ENCODE measurements at places on chromosomes 11 and 22. TPM values are rescaled to one million over a fixed set of nuclear protein-coding genes. Genes with fewer than 3 reads are reported as not detected.

GAB4 gene
- not detected for total RNA-seq

ST13 gene
- 192 TPM for total RNA-seq

GRCh38 chr11:61699737-61700160 lies 19.6 kb downstream of the DAGLA start:
- no peak for DNase-seq

- DNase-seq = no peak
These were observed 14.7 kb downstream of the TOM1 start for GRCh38 chr22:35314161-35314942.

DNA sequence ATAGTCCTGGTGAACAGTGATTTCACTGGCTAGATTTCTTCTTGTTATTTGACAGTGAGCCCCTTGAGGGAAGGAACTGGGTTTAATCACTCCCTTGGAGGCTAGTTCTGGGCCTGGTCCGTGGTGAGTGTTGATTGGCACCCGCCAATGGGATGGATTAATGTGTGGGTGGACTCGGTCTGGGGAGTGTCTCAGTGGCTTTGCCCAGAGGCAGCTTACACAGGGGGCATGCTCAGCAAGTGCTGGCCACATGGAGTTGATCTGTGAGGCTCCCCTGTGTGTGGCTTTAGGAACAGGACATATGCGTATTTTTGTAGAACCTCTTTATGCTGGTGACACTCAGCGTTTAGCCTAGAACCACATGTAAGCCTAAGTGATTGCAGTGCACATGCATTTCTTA lies 106.9 kb downstream of the TBC1D22A start:
- no peak for DNase-seq

KCNK7 gene
- 1.6 TPM for total RNA-seq

DNA sequence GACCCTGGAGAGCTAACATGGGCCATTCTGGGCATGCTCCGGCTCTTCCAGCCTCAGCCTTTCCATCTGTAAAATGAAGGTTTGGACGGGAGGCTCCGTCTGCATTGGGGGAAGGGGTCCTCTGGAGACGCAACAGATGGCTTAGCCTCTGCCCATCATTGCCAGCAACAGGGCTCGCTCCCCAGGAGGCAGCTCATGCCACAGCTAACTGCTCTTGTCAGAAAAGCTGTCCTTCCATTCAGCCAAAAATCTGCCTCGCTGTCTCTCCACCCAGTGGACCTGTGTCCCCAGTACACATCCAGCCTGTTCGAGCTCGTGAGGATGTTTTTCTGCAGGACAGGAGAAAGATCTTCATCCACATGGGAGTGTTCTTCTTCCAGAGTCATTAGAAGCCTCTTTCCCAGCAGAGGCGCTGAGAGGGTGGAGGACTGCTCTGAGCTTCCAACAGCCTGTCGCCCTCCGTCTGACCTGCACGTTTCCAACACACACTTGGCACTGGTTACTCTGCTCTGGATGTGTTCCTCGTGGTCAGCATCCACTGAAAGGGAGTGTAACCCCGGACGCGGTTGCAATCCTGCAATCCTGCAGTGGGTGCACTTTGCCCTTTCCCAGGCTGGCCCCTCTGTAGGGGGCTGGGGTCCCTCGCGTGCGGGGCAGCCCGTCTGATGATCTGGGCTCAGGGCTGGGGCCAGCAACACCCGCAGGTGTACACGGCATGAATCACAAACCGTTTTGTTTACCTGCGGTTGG lies 1340.9 kb downstream of the TBC1D22A start:
- no peak for DNase-seq

DNA sequence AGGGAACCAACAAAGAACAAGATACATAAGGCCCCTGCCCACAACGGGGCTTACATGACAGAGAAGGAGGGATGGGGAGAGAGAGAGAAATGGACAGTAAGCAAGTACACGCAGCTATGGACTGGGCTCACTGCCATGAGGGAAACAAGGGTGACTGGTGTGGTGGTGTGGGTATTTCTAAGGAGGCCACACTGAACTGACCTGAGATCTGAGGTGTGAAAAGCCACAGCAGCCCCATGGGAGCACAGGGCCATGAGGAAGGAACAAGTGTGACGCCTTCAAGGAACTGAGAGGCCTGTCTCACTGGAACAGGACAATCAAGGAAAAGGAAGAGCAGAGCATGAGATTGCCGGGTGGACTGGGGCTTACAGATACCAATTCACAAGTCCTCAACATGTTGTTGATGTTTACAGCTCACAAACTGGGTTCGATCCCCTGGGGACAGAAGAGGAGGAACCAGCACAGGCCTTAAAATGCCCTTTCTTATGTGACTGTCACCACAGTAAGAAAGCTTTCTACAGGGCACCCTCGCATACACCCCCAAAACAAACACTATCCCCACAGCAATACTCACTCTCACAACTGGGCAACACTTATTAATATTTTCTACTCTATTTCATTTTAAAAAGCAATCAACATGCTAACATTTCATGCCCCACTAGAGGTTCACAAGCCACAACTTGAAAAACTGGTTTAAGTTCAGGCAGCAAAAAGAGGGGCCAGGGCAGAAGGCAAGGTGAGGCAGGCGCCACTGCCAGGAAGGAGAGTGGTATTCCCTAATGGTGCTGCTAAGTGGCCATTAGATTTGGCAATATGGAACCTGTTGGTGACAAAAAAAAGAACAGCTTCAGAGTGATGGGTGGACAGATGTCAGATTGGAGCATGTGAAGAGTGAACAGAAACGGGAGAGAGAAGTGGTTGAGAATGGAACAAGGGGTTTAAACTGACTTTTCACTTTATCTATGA lies 39.1 kb downstream of the TCIRG1 start:
- DNase-seq = no peak

DNA sequence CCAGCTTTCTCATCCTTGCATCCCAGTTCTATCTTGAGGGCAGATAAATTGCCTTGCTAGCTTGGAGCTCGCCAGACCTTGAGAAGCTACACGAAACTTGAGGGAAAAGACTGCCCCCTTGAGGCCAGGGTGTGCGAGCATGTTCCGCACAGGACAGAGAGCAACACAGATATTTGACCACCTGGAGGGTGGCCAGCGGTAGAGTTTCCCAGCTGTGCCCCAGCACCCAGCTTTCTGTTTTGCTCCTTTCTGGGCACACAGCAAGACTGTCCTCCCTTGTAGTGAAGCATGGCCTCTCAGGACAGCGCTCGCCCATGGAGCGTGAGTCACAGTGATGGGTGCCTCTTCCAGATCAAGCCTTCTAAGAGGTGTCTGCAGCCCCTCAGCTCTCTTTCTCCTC lies 23.5 kb downstream of the SPATA19 start:
- DNase-seq = no peak

DNA sequence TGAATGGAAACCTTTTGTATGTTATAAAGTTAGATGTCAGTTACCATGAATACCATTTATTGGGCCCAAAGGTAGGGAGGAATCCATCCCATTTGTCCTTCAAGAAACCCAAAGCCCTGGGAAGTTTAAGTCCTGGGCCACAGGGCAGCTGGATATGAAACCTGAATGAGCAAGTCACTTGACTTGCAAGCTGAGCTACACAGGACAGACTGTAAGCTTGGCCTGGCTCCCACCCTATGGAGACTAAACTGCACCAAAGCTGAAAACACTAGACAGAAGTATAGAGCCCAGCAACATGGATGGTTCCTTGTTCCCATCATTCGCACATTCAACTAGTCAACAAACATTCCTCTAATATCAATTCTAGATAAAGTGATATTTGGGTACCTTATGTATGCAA lies 71.3 kb downstream of the KCNC1 start:
- DNase-seq = no peak

- no peak for DNase-seq
These were observed 795 bp downstream of the ZBTB3 start for GRCh38 chr11:62752994-62753735.

ZNF70 gene
- 2.1 TPM for total RNA-seq

- no peak for DNase-seq
These were observed 39.9 kb upstream of the BLID start for GRCh38 chr11:122155765-122156527.

OLFML1 gene
- total RNA-seq = not detected

ANGPTL5 gene
- total RNA-seq = not detected

- DNase-seq = no peak
These were observed 352.9 kb downstream of the CTTN start for GRCh38 chr11:70751142-70751734.

DNA sequence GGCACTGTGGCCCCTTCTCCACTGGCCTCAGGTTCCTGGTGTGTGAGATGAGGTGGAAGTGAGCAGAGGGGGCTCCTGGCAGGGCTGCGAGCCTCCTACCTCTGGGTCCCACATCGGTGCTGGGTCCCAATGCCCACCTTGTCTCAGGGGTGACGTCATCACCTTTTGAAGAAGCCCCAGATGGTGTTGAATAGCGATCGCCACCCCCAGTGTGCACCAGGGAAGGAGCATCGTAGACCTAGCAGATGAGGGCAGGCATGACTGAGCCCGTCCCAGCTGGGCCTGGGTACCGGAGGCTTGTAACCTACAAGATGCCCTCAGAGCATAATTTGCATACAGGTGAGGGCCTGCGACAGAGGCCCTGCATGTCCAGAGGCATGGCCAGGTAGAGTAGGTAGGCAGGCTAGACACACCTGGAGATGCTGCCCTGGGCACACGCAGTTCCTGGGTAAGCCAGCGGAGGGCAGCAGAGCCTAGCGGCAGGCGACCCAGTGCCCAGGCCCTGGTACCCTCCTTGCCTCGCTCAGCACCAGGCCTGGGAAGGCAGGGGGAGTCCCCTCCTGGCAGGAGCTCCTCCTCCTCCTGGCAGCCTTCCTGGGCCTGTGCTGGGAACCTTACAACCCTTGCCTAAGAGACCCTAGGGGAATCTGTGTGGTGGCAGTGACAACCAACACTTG lies 52.5 kb downstream of the TPCN2 start:
- DNase-seq = peak; percentile 53

OR5M11 gene
- total RNA-seq = not detected

- DNase-seq = peak; percentile 48
These were observed 31.2 kb upstream of the TRIM29 start for GRCh38 chr11:120168960-120169681.

DNA sequence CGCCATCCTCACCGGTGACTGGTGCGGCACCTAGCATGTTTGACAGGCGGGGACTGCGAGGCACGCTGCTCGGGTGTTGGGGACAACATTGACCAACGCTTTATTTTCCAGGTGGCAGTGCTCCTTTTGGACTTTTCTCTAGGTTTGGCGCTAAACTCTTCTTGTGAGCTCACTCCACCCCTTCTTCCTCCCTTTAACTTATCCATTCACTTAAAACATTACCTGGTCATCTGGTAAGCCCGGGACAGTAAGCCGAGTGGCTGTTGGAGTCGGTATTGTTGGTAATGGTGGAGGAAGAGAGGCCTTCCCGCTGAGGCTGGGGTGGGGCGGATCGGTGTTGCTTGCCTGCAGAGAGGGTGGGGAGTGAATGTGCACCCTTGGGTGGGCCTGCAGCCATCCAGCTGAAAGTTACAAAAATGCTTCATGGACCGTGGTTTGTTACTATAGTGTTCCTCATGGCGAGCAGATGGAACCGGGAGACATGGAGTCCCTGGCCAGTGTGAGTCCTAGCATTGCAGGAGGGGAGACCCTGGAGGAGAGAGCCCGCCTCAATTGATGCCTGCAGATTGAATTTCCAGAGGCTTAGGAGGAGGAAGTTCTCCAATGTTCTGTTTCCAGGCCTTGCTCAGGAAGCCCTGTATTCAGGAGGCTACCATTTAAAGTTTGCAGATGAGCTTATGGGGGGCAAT lies 1.1 kb downstream of the NEAT1 start:
- DNase-seq = peak; percentile 29

WT1 gene
- not detected for total RNA-seq

GRCh38 chr11:115078461-115079438 lies 400.4 kb downstream of the NXPE2 start:
- DNase-seq = no peak

GRCh38 chr11:19869466-19869865 lies 156.8 kb downstream of the NAV2 start:
- no peak for DNase-seq

GRCh38 chr22:21694795-21695429 lies 29.1 kb downstream of the PPIL2 start:
- DNase-seq = no peak

DNA sequence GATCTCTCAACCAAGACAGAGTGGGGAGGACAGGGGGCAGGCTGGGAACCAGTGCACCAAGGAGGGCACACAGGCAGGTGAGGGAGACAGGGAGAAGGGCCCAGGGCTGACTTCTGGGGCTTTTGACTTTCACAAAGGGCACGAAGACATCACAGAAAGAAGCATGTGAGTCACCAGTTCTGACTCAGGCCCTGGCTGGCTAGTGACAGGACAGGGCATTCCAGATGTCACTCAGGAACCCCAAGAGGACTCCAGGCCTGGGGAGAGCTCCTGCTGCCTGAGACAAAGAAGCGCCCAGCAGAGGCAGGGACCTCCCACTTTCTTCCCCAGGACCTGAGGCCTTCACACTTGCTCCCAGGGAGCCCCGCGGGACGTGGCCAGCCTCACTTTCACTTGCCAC lies 497.2 kb downstream of the BUD13 start:
- DNase-seq = no peak

PRR5L gene
- 56.6 TPM for total RNA-seq

DNA sequence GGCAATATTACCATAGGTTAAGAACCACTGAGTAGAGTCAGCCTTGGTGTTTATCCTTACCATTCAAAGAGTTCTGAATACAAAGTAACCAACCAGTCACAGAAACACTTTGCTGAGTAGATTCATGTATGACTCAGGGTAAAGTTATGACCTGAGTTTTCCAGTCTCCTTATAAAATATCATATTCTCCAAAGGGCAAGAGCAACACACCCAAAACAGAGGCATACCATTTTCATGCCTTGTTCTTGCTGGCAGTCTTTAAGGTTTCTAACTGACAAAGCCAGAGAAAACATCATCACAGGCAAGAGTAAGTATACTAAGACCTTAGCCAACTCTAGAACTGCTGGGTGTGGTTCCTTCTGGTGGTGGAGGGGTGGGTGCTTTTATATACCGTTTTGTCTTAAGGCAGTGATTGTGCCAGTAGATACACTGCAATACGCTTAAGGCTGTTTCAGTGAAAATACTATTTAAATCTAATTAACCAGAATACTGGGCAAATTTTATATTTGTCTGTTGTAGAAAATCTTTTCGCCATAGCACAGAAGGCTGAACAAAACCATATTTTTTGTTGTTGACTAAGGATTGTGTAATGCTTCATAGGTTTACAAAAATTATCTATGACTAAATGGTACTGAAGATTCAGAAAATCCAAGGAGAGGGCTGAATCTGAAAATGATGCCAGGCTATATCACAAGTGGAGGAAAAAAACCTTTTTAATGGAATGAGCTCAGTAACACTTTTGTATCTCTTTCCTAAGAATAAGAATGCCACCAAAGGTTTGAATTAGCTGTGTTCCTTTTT lies 3.0 kb downstream of the ATL3 start:
- no peak for DNase-seq

DNA sequence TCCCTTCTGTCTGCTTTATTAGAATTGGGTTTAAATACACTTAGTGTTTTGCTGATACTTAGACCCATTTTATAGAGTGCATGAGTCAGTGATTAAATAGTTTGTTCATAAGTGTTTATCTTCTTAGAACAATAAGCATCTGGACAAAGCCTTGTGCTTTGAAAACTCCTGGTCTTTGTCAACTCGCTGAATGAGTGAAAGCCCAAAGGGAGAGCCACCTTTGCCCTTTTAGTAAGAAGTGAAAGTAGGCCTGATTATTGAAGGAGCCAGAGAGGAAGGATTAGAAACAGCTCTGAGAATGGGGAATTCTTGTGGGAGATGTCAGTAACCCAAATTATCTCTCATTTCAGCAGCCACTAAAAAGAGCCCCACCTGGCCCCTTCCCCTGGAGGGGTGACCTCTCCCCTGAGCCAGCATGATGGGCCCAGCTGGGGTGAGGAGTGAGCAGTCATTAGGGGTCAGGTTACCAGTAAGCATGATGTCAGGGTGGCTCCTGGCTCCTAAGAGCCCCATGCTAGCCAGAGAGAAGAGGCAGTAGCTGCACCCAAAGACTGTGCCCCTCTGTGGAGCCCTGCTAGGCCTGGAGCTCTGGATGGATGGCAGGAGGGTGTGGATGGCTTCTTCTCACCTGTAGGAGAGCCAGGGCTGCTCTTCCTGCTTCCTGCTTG lies 125.1 kb upstream of the E2F8 start:
- DNase-seq = no peak
